ENCODE measurements at places on chromosomes 4 and X.
A peak's percentile ranks its signal among the peaks of the same experiment; 100 is the strongest.

DNA sequence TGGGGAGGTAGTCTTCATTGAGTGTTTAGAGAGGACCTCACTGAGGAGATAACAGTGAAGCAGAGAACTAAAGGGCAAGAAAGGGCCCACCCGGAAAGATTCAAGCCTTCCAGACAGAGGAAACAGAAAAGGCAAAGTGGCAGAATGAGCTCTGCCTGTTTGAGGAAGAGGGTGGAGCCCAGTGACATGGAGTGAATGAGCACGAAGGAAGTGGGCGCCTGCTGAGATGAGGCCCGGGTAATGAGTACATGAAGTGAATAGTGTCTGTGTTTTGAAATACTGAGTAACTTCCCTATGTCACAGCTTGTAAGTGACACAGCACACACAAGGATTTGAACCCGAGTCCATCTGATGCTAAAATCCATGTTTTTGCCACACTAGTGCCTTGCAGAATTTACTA is 32.5 kb upstream of the TLR2 start:
- no peak for DNase-seq

DNA sequence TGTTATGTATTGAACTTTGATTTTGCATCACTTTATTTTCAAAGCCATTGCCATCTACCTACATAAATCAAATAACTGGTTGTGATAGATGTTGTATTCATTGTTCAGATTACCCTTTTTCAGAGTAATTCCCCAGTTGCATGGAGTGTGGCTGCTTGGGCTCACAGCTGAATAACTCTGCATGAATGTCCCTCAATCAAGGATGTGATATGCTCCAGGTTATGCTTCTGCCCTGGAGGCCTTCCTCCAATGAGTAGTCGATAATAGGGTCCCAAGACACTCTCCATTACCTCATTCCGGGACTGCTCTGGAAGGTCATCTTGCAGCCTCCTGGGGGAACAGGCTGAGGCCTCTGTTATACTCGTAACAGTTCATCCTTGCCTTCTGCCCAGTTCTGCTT is 251.8 kb downstream of the ADGRL3 start:
- no peak for DNase-seq

- no peak for DNase-seq
Measured at GRCh38 chr4:77074381-77074831, 1.4 kb downstream of the CCNI start.

GRCh38 chrX:132612821-132613564 is 124.2 kb upstream of the MBNL3 start:
- peak; percentile 4 for DNase-seq

GRCh38 chrX:38018766-38019425 is 12.5 kb downstream of the SYTL5 start:
- no peak for DNase-seq

GRCh38 chr4:62455871-62456270 is 1255.7 kb downstream of the ADGRL3 start:
- DNase-seq, result no peak

DNA sequence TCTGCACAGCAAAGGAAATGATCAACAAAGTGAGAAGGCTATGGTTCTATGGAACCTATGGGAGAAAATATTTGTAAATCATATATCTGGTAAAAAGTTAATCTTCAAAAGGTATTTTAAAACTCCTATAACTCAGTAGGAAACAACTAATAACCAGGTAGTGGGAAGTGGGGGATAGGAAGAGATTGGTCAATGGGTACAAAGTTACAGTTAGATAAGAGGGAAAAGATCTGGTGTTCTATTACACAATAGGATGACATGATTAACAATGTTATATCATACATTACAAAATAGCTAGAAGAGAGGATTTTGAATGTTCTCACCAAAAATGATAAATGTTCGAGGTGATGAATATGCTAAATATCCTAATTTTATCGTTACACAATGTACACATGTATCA is 46.3 kb downstream of the NDNF start:
- DNase-seq, result no peak

DNA sequence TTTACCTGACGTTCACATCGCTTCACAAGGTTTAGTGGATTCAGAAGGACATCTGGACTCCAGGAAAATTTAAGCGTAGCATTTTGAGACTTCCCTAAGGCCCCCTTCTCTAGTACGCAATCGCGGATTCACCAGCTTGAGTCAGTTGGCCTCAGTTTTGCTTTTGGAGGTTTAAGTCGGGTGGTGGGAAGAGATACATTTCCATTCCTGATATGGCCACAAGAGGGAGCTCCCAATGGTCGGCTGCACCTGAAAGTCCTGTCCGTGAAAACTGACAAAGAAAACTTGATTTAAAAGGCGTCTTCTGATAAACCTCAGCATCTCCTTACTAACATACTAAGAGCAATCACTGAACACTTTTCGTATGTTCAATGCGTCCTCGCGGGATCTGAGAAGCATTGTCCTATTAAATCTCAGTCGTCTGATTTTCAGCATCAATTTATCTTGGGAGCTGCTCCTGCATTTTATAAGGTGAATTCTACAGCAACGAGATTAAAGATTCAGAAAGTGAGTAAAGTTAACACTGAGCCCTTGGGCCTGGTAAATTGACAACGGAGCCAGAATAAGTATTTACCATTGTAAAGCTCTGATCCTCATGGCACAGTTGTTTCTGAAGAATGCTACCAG is 50.6 kb downstream of the LGI2 start:
- DNase-seq, result peak; percentile 58

DNA sequence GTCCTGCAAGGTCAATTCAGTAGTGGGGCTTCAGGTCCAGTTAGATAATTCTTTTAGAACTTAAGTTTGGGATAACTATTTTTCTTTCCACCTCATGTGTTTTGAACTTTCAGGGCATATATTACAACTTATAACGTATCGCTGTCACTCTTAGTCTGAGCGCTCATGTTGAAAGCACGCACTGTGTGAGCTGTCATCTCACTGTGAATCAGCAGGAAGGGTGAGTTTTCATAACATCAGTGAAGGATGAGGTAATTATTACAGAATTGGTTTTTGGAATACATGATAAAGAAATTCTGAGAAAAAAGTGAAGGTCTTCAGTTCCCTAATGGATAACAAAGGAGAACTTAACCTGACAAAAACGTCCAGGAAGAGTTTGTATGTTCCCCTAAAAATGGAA is 45.1 kb upstream of the SLC4A4 start:
- no peak for DNase-seq

GRCh38 chr4:174757736-174758135 is 71.3 kb downstream of the GLRA3 start:
- DNase-seq, result no peak

DNA sequence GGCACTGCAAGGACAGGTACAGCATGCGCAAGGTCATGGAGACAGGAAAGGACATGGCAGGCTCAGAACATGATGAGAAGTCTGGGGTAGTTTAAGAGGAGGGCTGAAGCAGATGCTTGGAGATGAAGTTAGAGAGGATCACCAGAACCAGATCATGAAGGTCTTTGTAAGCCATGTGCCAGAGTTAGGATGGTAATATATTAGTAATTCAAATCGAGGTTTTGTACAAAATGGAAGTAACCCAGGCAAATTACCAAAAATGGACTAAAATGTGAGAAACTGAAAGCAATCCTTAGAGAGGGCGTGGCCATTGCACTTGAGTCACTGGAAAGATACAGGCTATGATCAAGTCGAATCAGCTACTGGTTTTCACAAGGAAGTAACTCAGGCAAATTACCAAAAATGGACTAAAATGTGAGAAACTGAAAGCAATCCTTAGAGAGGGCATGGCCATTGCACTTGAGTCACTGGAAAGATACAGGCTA is 13.5 kb downstream of the RXFP1 start:
- DNase-seq, result peak; percentile 42

DNA sequence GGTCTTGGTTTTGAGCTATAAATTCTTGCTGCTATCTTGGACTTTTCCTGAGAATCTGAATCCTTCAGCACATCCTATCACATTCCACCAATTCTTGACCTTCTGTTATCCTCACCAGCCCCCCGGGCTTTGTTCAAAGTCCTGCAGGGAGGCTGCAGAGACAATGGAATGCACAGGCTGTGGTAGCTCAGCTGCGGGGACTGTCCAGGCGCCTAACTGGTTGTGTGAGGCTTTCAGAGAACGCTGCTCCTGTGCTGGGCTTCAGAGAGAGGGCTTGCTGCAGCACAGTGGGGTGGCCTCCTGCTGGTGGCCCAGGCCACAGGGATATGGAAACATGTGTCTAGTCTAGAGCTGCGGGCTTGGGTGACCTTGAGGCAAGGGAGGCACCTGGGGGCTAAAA is 196.3 kb upstream of the GATB start:
- DNase-seq, result no peak

DNA sequence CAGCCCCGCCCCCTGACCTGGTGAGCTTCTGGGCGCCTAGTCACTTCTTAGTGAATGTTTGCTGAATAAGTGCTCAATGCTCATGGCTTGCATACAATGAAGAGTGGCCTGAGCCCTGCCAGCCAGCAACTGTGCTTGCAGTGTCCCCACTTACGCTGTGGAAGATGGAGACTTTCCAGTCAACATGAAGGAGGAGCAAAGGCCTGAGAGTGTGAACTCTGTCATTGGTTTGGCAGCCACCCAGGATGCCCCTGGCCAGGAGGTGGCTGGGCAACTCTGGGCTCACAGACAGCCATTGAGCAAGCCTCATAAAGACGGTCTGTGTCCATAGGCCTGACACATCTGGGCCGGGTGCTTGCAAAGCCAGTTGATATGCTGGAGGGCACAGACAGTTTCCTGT is 72.1 kb upstream of the MAMLD1 start:
- DNase-seq, result peak; percentile 1

DNA sequence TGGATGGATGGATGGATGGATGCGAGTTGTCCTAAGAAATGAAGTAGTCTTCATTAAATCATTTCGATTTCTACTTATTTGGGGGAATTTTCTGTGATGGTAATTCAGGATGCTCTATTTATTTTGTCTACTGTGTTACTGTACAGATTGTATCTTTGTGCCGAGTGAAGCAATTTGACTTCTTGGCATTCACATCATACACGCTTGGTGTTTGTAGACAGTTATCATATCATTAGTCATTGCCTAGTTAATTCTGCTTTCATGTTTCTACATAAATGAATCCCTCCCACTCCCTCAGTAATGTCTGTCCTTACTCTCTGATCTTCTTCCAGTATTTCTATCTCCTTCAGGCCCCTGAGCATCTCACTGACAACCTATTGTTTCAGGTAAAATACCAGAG is 64.0 kb downstream of the RASGEF1B start:
- DNase-seq, result no peak

DNA sequence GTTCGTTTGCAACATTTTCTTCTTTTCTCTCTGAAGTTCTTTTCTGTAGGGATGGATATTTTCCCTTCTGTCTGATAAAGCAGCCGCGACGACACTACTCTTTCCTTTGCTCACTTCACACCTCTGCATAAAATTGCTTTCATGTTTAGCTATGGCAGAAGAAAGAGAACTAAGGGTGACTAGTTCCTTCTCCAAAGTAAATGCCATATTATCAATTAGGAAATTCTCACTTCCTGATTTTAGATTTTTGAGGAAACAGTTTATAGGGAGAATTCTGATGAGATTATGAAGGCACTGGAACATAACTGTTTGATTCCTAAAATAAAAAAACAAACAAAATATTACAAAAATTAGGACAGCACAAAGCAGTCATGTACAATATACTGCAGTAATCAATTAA is 29.2 kb downstream of the FANCB start:
- no peak for DNase-seq

- DNase-seq, result no peak
Measured at GRCh38 chr4:79673377-79673776, 265.3 kb upstream of the GK2 start.

DNA sequence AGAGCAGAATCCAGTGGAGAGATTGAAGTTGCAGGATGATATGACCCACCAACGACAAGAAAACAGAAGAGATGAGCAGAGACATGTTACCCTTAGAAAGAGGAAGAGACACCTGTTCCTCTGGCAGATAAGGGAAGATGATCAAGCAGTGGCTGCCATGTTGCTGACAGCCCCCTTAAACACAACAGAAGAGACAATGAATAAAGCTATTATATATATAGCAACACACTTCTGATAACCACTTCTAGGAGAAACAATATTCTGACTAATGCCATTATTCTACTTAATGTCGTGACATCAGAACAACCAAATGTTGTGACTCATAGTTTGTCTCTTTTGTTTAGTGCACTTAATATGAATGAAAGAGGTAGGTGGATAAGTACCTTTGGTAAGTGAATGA is 44.9 kb downstream of the SH3RF1 start:
- no peak for DNase-seq

- no peak for DNase-seq
Measured at GRCh38 chr4:95499291-95499696, 49.5 kb downstream of the UNC5C start.

DNA sequence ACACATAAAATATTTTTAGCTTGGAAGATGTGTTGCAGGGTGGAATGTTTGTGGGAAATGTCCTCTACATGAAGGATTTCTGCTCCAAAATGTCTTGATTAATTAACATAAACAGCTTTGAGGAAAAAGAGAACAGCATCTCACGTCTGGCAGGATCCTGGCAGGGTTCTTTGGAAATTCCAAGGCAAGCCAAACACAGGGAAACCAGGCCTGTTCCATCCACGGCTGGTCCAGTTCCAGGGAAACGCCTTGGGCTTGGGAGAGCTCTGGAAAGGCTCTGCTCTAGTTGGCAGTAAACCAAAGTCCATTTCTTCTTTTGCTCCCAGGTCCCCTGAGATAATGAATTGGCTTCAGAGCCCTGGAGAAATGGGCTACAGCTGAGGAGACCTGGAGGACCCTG is 42.4 kb upstream of the GAB1 start:
- peak; percentile 58 for DNase-seq

GRCh38 chr4:95838192-95838591 is 1.7 kb upstream of the PDHA2 start:
- no peak for DNase-seq

- DNase-seq, result no peak
Measured at GRCh38 chr4:153759407-153760316, at the start of gene RNF175. Gene RNF175 (minus strand): TSS chr4:153760024. CDS start chr4:153759862, 162 bp downstream.

- no peak for DNase-seq
Measured at GRCh38 chrX:105273326-105273725, 52.8 kb upstream of the TEX13A start.

GRCh38 chr4:142832022-142832421 is 14.1 kb downstream of the INPP4B start:
- DNase-seq, result no peak

DNA sequence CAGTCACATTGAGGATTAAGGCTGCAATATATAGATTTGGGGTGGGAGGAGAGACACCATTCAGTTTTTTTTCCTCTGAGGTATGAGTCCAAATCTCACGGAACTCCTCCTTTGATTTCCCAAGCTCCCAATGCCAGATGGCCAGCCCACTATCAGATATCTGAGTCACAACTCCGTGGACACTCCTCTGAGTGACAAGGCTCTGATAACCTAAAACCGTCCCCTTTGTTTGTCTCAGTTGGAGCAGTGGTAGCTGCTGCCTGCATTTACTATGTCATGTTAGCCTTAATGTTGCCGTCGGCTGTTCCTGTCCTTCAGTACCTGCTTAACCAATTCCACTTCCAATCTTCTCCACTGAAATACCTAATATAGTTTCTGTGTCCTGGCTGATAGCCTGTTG is 107.3 kb downstream of the DTHD1 start:
- DNase-seq, result no peak

- DNase-seq, result no peak
Measured at GRCh38 chrX:3940000-3940610, 226.7 kb upstream of the PRKX start.

GRCh38 chr4:144363890-144364289 is 223.4 kb upstream of the GYPA start:
- DNase-seq, result no peak

GRCh38 chrX:45762699-45763647 is 562.3 kb upstream of the DIPK2B start:
- DNase-seq, result no peak

- DNase-seq, result no peak
Measured at GRCh38 chr4:111984169-111984819, 161.0 kb upstream of the FAM241A start.
